HFFc6 (cell line): ENCODE measurements at places on chromosomes 16 and 17. TPM values are rescaled to one million over a fixed set of nuclear protein-coding genes. Genes with fewer than 3 reads are reported as not detected.

TEKT5 gene
- total RNA-seq: not detected in 2 replicates

CD300H gene
- total RNA-seq: not detected in 2 replicates

SOX9 gene
- total RNA-seq: 0.72 to 4.2 TPM (median 2.1 TPM) in 3 replicates

PDE6G gene
- total RNA-seq: 0.58 to 1.1 TPM in 2 of 3 replicates, not detected in the other

AMDHD2 gene
- total RNA-seq: 15.9 to 25.1 TPM (median 18.7 TPM) in 3 replicates

NPIPA5 gene
- 0.32 TPM in 1 of 3 replicates, not detected in the others for total RNA-seq

CD300LD gene
- not detected in 3 replicates for total RNA-seq

ZACN gene
- total RNA-seq: not detected in 3 replicates

RPUSD1 gene
- 26.0 to 32.8 TPM (median 31.1 TPM) in 3 replicates for total RNA-seq

GOSR1 gene
- total RNA-seq: 43.7 and 47.6 TPM in 2 replicates

HSD17B2 gene
- 1.9 to 3.2 TPM in 2 of 3 replicates, not detected in the other for total RNA-seq

GRAPL gene
- total RNA-seq: not detected in 3 replicates

CTU2 gene
- 32.3 to 37.9 TPM (median 36.1 TPM) in 3 replicates for total RNA-seq

MAP3K3 gene
- 24.2 to 28.3 TPM (median 24.4 TPM) in 3 replicates for total RNA-seq

RHBDL1 gene
- total RNA-seq: 1.4 to 1.7 TPM (median 1.5 TPM) in 3 replicates

ITGAX gene
- not detected in 3 replicates for total RNA-seq

CCL7 gene
- 0.36 TPM in 1 of 3 replicates, not detected in the others for total RNA-seq

ZPBP2 gene
- total RNA-seq: not detected in 3 replicates

PMP22 gene
- 34.6 to 51.1 TPM (median 44.8 TPM) in 3 replicates for total RNA-seq

DHX58 gene
- 4.0 to 6.3 TPM (median 4.4 TPM) in 3 replicates for total RNA-seq

SLC35G6 gene
- total RNA-seq: not detected in 3 replicates

ARHGAP27 gene
- 2.1 and 2.2 TPM in 2 replicates for total RNA-seq

CLEC3A gene
- total RNA-seq: not detected in 3 replicates

CCL16 gene
- total RNA-seq: not detected in 3 replicates

POLR3E gene
- 29.0 to 32.7 TPM (median 31.6 TPM) in 3 replicates for total RNA-seq

CNGB1 gene
- total RNA-seq: not detected in 3 replicates
